ENCODE measurements at places on chromosomes 2 and 18. TPM values are rescaled to one million over a fixed set of nuclear protein-coding genes. Genes with fewer than 3 reads are reported as not detected.

COL5A2 gene
- total RNA-seq: 517 TPM

RAB27B gene
- total RNA-seq: 34.6 TPM

WDR7 gene
- 23.6 TPM for total RNA-seq

POTEJ gene
- not detected for total RNA-seq

LIPG gene
- 2.9 TPM for total RNA-seq

RBKS gene
- total RNA-seq: 7.3 TPM

ZDBF2 gene
- 4.4 TPM for total RNA-seq

SNED1 gene
- total RNA-seq: 11.0 TPM

CHRNG gene
- not detected for total RNA-seq

ERBB4 gene
- total RNA-seq: not detected

CRACDL gene
- total RNA-seq: not detected

CACNB4 gene
- not detected for total RNA-seq

KCNG2 gene
- total RNA-seq: 1.2 TPM

RPRM gene
- total RNA-seq: not detected

RRM2 gene
- 98.9 TPM for total RNA-seq

SMYD1 gene
- total RNA-seq: not detected

ASB18 gene
- total RNA-seq: not detected

TMEM178A gene
- total RNA-seq: not detected

MARCHF4 gene
- total RNA-seq: 2.6 TPM

NFU1 gene
- total RNA-seq: 66.8 TPM

CDH19 gene
- not detected for total RNA-seq

CNGA3 gene
- total RNA-seq: not detected

ALPI gene
- total RNA-seq: not detected

KCNK3 gene
- total RNA-seq: not detected

CKAP2L gene
- total RNA-seq: 4.0 TPM

NOL4 gene
- not detected for total RNA-seq

TUBB8B gene
- total RNA-seq: not detected

DOK1 gene
- 30.3 TPM for total RNA-seq

SCYGR2 gene
- not detected for total RNA-seq

ONECUT2 gene
- total RNA-seq: not detected

Measured in myometrial cell (primary cell).